ENCODE measurements at places on chromosomes 5 and 9. TPM values are rescaled to one million over a fixed set of nuclear protein-coding genes. Genes with fewer than 3 reads are reported as not detected.

PRRX2 gene
- 12.7 TPM for total RNA-seq

GLDC gene
- 0.83 TPM for total RNA-seq

NSD1 gene
- total RNA-seq, result 31.0 TPM

PARP8 gene
- 8.2 TPM for total RNA-seq

ARHGEF37 gene
- 0.28 TPM for total RNA-seq

ZBED3 gene
- 0.28 TPM for total RNA-seq
